ENCODE measurements at places on chromosomes 6 and 20.

- DNase-seq: no peak
These were observed 19.7 kb upstream of the SCRT2 start for GRCh38 chr20:695165-695866.

GRCh38 chr6:71347119-71347518 is 58.5 kb downstream of the OGFRL1 start:
- DNase-seq: no peak

- no peak for DNase-seq
These were observed 2.7 kb downstream of the HIVEP1 start for GRCh38 chr6:12014873-12015149.

- no peak for DNase-seq
These were observed 12.3 kb downstream of the TGM2 start for GRCh38 chr20:38152621-38153221.

GRCh38 chr6:138512609-138513008 is 13.3 kb upstream of the NHSL1 start:
- DNase-seq: no peak

GRCh38 chr6:154433477-154434241 is 76.8 kb downstream of the CNKSR3 start:
- DNase-seq: no peak

GRCh38 chr20:9206486-9206885 is 137.6 kb downstream of the PLCB4 start:
- no peak for DNase-seq

- DNase-seq: no peak
These were observed 493.3 kb downstream of the ADGRB3 start for GRCh38 chr6:69128411-69128810.

DNA sequence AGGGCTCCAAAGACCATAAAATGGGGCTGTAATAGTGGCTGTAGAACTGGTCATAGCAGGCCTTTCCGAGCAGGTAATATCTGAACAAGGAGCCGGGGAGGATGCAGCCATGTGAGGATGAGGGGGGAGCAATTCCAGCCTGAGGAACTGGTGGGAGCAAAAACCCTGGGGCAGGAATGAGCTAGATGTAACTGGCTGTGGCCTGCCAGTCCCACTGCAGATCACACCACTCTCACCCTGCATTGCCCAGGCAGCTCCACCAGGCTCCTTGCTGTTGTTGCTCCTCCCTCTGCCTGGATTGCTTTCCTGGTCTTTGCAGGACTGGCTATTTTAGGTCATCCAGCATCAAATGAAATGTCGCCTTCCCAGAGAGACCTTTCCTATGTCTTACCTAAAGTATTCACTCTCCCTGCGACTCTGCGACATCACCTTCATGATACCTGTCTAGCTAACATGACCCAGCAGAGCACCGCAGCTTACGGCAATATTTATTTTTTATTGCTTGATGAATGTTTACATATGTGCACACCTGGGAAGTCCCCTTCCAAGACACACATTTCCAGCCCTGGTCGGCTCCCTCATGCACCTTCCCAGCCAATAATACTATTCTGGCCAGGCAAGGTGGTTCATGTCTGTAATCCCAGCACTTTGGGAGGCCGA is 2.4 kb upstream of the ZFP64 start:
- no peak for DNase-seq

DNA sequence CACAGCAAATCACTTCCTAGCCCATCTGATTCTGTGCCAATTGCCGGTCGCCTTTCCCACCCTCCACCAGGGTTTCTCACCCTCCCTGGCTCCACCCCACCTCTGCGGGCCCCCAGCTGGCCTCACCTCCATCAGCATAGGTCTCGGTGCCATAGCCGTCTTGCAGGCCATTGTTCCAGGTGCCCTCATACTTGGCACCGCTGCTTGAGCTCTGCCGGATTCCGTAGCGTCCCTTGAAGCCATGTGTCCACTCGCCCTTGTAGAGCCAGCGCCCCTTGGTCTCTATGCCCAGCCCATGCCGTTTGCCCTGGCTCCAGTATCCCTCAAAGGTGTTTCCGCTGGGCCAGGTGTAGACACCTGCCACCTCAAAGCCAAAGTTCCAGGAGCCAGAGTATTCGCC is 787 bp downstream of the JPH2 start:
- DNase-seq: no peak

DNA sequence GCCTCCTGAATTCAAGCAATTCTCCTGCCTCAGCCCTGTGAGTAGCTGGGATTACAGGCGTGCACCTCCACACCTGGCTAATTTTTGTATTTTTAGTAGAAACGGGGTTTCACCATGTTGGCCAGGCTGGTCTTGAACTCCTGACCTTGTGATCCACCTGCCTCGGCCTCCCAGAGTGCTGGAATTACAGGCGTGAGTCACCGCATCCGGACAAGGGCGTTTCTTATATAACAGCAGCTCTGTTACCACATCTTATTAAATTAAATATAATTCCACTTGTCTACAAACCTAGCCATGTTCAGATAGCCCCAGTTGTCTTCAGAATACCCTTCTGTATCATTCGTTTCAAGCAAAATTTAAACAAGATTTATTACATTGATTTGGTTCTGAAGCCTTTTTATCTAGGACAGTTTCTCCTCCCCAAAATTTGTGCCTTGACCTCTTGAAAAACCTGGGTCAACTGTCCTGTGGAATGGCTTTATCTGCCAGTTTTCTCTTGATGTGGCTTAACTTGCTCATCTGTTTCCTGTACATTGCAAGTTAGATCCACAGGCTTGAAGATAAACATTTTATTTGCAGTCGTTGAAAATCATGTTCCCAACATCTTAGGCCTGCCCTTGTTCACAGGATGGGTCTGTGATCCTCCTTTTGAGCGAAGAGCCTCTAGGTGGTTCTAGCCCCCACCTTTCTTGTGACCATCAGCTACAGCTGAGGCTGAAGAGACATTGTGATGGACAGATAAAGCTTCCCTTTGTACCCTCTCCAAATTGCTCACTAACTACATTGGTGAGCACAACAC is 132.2 kb downstream of the ARID1B start:
- DNase-seq: no peak

- DNase-seq: no peak
These were observed 20.3 kb upstream of the GTF3C6 start for GRCh38 chr6:110938171-110938570.

DNA sequence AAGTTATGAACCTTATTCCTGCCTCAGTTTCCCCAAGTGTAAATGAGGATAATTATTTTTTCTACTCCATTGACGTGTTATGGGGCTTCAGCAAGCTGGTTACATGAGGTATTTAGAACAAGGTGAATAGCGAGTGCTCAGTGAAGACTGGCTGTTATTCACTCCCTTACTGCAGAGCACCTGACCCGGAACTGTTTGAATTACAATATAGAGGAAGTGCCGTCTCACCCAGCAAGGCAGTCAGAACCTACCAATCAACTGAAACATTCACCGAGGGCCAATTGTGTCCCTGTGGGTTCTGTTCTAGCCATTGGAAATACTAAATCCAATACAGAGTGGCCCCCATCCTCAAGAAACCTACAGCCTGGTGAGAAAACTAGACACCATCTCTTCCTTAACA is 216.9 kb downstream of the UST start:
- DNase-seq: no peak

GRCh38 chr6:116877743-116878142 is 701 bp downstream of the RFX6 start:
- DNase-seq: no peak

DNA sequence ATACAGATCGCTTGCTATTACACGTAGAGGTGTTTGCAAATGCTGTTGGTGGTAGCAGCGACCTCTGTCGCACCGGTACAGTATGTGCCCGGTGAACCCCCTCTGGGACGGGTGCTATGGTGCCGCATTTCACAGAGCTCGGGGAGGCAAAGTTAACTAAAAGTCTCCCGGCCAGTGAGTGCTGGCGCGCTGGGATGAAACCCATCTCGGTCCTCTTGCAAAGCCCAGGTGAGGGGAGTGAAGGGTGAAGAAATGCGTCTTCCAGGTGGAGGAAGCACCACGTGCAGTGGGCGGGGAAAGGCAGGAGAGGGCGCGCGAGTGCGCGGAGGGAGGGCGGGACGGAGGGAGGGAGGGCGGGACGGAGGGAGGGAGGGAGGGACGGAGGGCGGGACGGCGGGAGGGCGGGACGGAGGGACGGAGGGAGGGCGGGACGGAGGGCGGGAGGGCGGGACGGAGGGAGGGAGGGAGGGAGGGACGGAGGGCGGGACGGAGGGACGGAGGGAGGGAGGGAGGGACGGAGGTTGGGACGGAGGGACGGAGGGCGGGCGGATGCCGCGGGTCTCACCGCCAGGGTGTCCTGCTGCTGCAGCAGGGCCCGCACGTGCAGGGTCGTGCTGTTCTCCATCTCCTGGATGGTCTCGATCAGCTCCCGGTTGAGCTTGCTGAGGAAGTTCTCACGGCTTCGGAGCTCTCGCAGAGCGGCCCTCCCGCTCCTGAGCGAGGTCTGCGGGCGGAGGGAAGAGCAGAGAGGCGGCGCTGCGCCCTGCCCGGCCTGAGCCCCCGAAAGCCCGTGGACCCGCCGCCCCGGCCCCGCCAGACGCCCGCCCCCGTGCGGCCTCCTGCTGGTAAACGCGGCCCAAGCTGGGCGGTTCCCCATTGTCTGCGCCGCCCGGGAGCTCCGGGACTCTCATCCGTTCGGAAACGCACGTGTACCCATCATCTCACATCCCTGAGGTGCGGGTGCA is 11.7 kb downstream of the C20orf96 start:
- DNase-seq: no peak

DNA sequence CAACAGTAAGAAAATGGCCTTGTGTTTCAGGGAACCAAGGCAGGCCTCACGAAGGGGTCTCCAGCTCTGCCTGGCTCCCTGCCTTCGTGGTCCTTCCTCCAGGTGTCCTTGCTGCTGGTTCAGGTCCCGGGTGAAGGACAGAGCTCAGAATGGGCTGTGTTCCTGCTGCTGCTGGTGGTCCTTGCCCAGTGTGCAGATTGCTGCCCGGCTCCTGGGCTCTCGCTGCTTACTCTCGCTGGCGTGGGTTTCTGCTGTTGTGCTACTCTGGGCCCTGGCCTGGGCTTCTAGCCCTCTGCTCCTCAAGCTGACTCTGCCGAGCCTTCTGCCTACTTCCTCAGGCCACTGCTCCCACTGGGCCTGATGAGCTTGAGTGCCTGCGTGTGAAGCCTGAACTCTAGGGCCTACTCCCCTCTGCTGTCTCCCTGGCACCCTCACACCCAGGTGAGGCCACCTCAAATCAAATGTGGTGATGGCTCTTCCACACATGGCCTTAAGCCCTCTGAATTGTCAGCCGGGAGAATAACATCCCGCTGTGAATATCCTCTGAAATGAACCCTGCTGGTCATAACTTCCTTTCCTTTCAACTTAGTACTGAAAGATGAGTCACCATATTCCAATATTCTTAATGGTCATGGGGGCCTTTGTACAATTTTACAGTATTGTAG is 171.6 kb downstream of the FOXC1 start:
- no peak for DNase-seq

DNA sequence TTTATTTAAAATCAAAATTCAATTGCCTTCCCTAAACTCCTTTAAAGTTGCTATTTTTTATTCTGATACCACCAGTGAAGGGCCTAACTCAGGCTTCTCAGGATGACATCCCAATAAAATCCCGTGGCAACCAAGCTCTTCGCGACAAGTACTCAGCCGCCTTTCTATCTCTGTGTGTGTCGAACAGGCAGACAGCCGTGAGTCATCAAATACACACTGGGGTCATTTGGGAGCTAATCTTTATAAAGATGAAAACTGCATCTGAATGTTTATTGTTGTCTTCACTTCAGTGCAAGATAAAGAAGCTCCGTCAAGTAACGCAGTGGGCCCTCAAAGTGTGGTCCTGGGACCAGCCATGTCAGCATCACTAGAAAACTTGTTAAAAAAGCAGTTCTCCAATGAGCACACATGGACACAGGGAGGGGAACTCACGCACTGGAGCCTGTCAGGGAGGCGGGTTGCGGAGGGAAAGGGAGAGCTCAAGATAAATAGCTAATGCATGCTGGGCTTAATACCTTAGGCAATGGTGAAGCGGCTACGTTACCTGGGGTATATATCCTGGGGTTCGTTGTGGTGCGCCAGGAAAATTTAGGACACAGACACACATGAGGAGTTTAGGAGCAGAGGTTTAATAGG is 119.3 kb downstream of the RNF144B start:
- no peak for DNase-seq

- no peak for DNase-seq
These were observed 27.8 kb downstream of the RGS17 start for GRCh38 chr6:153103319-153103655.

GRCh38 chr6:107819217-107819616 is 4.9 kb downstream of the SCML4 start:
- no peak for DNase-seq

- no peak for DNase-seq
These were observed 344.9 kb upstream of the MANEA start for GRCh38 chr6:95232446-95232845.

GRCh38 chr6:20366082-20366830 is 35.4 kb upstream of the E2F3 start:
- no peak for DNase-seq

- DNase-seq: no peak
These were observed 22.8 kb downstream of the FYN start for GRCh38 chr6:111850295-111850937.

DNA sequence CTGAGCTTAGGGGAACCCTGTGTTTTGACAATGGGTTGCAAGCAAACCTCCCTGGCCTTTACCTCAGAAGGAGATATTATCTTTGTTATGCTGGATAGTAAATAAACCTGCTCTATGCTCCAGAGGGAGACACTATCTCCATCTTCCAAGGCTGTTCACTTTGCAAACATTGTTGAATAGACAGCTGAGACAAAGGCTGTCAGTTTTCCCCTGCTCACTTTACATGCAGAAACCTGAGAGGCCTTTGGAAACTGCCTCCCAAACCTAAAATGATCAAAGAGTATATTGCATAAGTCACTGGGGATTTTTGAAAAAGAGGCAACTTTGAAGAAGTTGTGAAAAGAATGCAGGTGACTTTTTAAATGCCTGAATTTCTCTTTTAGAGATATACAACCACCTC is 61.6 kb downstream of the MRAP2 start:
- no peak for DNase-seq

DNA sequence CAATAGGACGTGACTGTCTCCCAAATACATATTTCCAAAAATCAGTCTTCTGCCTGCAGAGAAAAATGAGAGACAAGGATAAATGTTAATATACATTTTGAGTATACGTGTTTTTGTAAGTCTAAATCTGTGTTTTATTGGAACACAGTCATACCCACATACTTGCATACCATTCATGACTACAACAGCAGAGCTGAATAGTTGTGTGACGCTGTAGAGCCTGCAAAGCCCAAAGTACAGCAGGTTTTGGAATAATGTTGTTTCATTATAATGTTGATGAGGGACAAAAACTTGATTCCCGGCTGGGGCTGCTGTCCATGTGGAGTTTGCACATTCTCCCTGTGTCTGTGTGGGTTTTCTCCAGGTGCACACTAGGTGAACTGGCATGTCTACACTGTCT is 23.8 kb upstream of the FBXO9 start:
- no peak for DNase-seq
